ENCODE measurements at places on chromosomes 4 and X.
A peak's percentile ranks its signal among the peaks of the same experiment; 100 is the strongest.

DNA sequence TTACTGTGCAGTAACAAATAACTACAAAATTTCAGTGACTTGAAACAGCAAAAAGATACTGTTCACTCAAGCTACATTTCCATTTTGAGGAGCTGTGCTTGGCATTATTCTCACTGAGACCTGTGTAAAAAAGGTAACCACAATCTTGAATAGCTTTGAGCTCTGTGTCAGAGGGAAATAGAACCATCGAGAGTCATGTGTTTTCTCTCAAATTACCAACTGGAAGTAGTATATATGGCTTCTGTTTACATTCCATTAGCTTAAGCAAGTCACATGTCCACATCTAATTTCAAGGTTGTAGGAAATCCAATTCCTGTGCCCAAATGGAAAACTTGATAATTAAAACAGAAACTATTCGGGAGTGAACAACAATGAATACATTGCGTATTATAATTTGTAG is 82.9 kb upstream of the BANK1 start:
- DNase-seq: no peak

- no peak for DNase-seq
Observed at GRCh38 chr4:159197885-159198269, 95.0 kb downstream of the RAPGEF2 start.

GRCh38 chr4:139316733-139317132 is 14.5 kb upstream of the NDUFC1 start:
- DNase-seq: no peak

- DNase-seq: peak; percentile 15
Observed at GRCh38 chrX:77953708-77954107, 15.7 kb downstream of the PGAM4 start.

DNA sequence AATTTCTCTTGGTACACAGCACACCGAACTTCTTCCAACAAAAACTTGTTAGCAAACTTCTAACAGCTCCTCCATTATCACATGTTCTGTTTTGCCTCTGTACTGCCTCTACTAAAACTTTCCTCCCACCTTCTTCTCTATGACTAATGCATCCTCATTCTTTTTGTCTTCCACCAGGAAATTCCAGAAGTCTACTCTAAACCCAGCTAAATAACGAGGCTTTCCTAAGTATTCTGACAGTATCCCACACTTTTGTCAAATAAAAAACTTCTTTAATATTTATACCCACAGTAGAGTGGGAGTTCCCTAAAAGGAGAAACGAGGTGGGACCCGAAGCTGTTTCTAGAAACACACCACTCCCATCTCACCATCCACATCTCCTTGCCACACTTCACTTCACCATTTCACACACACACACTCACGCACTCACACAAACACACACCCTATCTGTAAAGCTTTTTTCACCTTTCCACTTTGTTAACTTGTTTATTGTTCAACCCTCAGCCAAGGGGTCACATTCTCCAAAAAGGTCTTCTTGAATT is 280.3 kb downstream of the ARAP2 start:
- no peak for DNase-seq

- DNase-seq: peak; percentile 27
Observed at GRCh38 chrX:71846429-71846828, 64.2 kb upstream of the NHSL2 start.

GRCh38 chr4:96955226-96955625 is 1115.3 kb downstream of the PDHA2 start:
- DNase-seq: no peak

DNA sequence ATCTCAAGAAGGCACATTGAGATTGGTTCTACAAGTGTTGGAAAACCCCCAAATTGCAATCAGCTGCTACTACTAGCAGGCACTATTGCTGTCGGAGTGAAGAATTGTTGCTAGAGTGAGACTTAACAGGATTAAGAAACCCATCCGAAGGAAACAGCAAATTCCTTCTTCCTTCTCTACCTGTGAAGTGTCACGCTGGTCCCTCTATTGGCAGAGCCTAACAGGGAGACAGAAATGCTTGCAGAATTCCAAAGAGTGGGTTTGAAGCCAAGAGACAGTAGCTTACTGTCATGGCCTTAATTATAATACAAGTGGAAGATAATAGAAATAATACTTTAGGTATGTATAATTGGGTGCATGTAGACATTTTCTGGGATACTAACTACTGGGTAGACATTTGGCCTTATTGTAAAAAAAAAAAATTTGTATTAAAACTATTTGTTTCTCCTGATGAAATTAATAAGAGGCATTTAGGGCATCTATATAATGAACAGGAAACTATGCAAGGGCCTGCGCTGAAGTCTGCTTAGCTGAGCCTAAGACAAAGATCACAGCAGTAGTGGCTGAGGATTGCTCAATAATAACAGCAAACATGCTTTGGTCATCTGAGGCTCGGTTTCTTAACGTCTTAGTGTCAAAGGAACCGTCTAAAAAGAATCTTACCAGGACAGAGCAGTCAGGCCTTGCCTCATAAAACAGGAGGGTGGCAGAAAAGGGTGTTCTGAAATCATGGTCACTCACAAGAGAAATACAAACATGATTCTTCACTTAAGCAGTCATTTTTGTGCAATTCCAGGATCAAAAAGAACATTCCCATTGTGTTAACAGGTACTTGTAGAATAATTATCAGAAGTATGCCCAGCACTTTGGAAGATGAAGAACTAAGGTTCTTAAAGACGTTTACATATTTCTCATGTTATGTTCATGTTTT is 40.8 kb downstream of the FAM241A start:
- no peak for DNase-seq

GRCh38 chr4:122906859-122907305 is 15.5 kb downstream of the NUDT6 start:
- DNase-seq: no peak

DNA sequence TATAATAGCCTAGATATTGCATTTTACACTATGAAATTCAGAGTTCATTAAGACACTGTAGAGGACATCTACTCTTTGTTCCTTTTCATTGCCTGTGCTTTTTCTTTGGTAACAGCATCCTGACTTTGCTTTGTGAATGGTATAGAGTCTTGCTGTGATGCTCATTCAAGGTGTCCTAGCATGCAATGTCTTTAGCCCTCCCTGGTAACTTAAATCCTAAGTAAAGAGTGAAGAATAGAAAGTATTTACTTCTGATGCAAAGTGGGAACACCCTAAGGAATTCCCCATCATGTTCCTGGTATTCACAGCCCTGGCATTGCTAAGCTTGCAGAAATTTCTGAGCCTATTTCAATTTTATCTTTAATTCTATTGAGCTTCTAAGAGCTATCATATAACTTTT is 400.1 kb downstream of the FAT4 start:
- DNase-seq: peak; percentile 31

GRCh38 chr4:155599085-155599484 is 67.6 kb upstream of the GUCY1A1 start:
- DNase-seq: no peak

DNA sequence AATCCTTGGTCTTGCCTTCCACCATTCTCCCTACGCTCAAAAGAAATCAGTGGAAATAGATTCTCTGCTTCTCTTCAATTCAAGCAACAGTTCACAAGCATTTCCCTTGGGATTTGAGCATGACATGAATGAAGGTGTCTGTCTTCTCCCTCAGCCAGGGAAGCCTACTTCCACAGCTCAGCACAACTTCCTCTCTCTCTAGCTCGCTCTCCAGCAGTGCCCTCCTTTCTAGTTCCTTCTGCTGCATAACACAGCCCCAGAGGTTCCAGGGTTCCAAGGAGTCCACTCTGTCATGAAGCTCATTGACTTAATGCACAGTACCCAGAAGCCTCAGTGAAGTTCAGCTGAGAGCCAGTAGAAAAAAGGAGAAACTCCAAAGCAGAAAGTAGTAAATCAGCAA is 81.3 kb downstream of the PLS3 start:
- DNase-seq: peak; percentile 6

DNA sequence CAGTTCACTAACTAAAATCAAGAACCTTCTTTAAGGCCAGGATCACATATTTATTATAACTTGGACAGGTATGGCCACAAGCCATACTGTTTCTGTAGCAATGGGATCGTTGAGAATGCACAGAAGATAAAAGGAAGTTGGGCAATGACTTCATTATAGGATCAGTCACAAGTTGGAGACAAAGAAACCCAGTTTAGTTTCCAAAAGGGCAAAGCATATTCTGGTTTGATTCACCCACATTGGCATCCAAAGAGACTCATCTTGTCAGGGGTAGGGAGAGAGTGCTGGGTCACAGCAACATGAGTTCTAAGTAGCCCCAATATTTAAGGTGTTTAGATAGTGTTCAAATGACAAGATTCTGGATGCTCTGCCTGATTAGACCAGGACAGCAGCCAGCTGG is 317.1 kb upstream of the GALNT7 start:
- DNase-seq: no peak

DNA sequence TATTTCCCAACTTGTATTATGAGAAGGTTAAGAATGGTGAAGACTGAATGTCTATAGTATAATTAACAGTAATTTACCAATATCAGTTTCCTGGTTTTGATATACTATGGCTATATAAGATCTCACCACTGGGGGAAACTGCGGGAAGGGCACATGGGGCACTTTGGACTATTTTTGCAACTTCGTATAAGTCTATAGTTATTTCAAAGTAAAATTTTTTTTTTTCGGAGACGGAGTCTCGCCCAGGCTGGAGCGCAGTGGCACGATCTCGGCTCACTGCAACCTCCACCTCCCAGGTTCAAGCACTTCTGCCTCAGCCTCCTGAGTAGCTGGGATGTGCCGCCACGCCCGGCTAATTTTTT is 46.1 kb downstream of the CXorf58 start:
- DNase-seq: no peak

- no peak for DNase-seq
Observed at GRCh38 chr4:170705907-170706306, 616.2 kb upstream of the AADAT start.

- no peak for DNase-seq
Observed at GRCh38 chr4:67087897-67088296, 457.4 kb downstream of the CENPC start.

- no peak for DNase-seq
Observed at GRCh38 chrX:105636667-105637066, 185.7 kb upstream of the NRK start.

- DNase-seq: peak; percentile 87
Observed at GRCh38 chr4:15479089-15479912, 9.6 kb downstream of the CC2D2A start.

DNA sequence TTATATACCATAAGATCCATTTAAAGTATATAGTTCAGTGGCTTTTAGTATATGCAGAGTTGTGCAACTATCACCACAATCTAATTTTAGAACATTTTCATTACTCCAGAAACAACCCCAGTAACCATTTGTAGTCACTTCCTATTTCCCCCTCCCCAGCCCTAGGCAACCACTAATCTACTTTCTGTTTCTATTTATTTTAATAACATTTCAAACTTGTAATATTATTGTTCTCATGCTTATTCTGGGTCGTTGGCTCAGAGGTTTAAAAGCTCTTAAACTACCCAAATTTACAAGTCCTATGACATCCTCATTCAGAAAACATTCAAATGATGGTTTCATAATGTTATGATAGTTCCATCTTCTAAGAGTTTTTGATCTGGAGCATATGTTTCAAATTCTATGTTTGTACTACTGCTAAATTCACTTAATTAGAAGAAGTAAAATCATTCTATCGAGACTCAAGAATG is 18.4 kb downstream of the XIAP start:
- DNase-seq: peak; percentile 53

DNA sequence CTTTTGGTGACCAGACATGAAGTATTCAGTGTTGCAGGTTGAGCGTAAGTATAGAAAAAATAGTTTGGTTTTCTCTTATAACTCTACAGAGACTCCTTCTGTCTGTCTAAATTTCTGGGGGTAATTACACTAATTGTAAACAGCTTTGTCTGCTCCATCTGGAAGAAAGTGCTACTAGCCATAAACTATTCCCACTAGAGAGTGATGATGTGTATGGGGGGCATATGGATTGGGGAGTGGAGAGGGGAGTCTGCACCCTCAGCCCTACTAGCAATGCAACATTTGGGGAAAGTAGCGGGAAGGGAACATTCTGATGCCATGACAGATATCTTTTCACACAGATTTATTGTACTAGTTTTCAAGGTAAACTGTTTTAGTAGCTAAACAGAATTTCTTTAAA is 549.7 kb downstream of the TRIML1 start:
- no peak for DNase-seq

- DNase-seq: peak; percentile 69
Observed at GRCh38 chr4:183165376-183165775, 66.3 kb downstream of the WWC2 start.

DNA sequence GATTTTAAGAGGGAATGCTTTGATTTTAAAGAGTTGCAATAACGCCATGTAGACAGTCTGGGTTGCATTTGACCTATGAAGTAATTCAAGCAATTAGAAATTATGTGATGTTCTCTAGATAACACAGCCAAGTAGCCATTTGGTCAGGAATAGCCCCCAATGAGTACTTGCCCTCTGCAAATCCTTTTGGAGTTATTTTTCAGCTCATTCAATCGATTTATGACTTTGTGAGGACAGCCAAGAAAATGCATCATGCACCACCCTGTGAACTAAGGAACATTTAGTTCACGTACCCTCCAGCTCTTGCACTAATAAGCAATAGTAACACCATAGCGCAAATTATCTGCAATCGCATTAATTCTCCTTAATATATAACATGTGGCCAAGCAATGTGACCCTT is 552.6 kb upstream of the INTU start:
- no peak for DNase-seq

DNA sequence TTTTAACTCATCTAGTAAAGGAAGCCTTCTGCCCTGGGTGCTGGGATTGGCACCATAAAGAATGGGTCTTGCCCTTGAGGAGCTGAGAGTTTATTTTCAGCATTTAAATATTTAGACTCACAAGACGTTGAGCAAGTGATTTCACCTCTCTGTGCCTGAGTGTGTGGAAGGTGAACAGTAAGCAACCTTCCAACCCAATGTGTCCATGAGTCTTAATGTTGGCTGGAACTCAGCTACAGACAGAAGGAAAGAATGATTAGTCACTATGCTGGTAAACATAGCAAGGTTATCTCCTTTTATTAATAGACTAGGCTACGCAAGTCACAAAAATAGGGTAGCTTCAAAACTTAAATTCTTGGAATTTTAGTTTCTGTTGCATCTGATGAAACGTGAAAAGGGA is 277.4 kb upstream of the GATB start:
- no peak for DNase-seq

GRCh38 chrX:154596290-154596929 is 11.5 kb downstream of the CTAG1A start:
- peak; percentile 90 for DNase-seq

DNA sequence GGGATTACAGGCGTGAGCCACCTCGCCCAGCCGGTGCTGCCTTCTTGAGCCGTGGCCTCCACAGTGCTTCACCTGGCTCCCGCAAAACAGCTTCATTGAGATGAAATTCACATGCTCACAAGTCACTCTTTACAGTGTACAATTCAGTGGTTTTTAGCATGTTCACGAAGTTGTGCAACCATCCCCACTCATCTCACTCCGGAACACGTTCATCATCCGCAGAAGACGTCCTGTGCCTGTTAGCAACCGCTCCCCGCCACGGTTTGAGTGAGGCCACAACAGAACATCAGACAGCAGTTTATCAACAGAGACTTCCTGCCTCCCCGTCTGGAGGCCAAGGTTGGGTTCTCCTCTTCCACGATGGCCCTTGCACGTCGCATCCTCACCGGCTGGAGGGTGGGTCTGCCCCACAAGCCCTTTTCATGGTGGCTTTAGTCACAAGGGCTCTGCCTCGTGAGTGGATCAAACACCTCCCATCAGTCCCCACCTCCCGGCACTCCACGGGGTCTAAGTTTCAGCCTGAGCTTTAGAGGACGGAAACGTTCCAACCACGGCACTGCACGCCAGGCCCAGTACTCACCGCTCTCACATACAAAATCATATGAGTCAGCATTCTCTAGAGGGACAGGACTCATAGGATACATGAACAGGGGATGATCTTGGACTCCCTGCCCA is 29.6 kb upstream of the SPON2 start:
- peak; percentile 79 for DNase-seq
